Hematopoietic multipotent progenitor cell treated with erythropoietin and hydrocortisone succinate and interleukin-3 and kit ligand, for 8 days (in vitro differentiated cells): ENCODE measurements at places on chromosomes 7 and 10.

DNA sequence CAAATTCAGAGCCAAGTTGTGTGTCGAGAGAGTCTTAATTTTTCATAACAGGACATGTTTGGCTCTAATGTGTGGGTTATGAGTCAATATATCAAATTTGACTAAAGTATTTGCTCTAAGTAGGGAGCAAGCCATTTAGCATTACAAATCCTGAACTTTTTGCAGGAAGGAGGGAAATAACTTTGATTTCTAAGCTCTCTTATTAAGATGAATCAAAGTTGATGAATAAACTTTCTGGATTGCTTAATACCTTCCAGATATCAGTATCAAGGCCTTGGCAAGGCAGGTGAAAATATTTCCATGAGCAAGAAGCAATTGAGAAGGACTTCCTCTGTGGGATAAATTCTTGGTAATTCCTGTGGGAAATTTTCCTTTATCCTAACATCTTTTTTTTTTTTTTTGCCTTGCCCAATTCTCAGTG, 258.8 kb downstream of the AHR start:
- DNase-seq: no peak

DNA sequence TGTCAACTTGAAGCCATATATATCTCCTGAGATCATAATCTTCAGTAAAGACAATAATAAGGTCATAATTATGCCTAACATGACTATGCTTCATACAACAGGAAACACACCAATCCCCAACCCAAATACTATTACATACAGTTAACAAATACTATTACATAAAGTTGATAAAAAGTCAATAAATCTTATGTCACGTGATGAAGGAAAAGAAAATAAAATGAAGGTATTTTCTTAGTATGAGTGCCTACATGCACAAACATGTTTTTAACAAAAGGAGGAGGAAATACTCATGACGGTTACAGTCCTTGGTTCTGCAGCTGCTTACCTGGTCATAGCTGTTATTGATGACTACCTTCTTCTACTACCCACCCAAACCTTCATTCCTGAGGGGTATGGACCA, 810.7 kb downstream of the PHTF2 start:
- no peak for DNase-seq

DNA sequence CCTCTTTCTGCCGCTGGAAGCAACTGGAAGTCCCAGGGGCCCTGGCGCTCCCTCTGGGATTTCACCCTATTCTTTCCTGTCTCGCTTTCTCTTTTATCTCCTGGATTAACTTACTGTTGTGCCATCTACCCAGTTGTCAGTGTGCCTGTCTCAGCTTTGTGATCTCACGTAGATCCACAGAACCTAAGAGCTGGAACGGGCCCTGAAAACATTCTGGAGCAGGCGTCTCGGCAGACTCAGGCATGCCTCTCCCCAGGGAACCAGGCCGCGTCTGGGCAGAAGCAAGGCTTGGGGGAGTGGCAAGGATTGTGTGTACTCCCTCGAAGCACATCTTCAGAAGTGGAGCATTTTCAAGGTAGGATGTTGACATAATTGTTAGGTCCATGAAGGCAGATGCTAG, 87.2 kb downstream of the KCNMA1 start:
- DNase-seq: no peak

DNA sequence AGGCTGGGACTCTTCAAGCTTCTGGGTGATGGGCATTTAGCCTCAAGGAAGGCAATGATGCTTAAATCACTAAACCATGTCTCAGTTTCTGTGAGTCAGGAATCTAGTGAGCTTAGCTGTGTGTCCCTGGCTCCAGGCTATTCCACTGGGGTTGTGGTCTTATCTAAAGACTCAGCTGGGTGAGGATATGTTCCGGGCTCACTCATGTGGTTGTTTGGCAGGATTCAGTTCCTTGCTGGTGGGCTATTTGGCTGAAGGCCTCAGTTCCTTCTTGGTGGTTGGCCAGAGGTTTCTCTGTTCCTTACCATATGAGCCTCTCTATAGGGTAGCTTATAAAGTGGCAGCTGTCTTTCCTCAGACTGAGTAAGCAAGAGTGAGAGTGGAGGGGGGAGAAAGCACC, 12.0 kb downstream of the EVX1 start:
- DNase-seq: no peak

DNA sequence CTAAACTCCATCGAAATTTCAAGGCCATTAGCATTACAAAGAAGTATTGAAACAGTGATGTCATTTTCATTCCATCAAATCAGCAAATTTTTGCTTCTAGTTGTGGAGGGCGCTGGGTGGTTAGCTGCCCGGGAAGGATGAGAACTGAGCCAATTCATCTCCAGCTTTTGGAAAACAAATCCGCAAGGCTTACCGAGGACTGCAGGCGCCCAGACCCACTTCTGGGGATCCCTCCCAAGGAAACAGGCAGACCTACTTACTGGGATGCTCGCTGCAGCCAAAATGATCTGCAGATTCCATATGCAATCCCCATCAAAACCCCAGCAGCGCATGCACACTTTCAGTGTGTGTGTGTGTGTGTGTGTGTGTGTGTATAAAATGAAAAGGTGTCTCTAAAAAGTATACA, 19.2 kb downstream of the TNRC18 start:
- DNase-seq: no peak
